ENCODE measurements at places on chromosomes 13 and 19. TPM values are rescaled to one million over a fixed set of nuclear protein-coding genes. Genes with fewer than 3 reads are reported as not detected.

MBD3L2 gene
- total RNA-seq: not detected

SLC8A2 gene
- total RNA-seq: 0.05 TPM

COL4A1 gene
- 0.54 TPM for total RNA-seq

MEDAG gene
- total RNA-seq: not detected

GRCh38 chr13:30898678-30899241 lies 7.3 kb upstream of the MEDAG start:
- DNase-seq: no peak

DNA sequence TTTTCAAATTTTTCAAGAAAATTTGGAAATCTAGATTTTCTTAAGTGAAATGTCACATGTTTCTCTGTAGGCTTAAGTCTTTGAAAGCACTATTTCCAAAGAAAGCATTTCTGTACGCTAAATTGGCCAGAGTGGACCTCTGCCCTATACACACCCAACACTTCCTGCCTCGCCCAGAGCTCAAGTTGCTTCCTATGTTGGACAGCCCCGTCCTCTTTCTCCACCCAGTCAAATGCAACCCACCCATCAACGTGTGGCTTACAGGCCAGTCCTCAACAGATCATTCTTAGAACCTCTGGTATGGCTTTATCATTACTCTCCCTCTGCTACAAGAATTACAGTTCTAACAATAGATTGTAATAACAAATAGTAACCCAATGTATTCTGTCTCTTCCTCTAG lies 24.2 kb downstream of the KLF12 start:
- DNase-seq: no peak

GRCh38 chr13:112245989-112246388 lies 130.2 kb upstream of the SPACA7 start:
- DNase-seq: no peak

DNA sequence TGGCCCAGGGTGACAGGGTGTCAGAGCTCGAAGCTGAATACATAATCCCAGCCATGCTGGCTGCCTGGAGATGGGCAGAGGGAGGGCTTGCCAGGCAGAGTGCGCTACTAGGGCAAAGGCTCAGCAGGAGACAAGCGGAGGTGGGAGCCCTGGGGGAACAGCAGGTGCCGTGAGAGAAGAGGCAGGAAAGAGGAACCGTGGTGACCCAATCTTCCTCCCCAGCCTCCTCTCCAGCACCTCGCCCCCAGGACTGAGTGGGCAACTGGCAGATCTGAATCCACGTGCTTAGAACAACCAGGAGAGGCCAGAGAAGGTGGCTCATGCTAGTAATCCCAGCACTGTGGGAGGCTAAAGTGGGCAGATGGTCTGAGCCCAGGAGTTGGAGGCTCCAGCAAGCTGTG lies 11.0 kb upstream of the CCL25 start:
- DNase-seq: no peak

ZNF682 gene
- total RNA-seq: 6.2 TPM

DNA sequence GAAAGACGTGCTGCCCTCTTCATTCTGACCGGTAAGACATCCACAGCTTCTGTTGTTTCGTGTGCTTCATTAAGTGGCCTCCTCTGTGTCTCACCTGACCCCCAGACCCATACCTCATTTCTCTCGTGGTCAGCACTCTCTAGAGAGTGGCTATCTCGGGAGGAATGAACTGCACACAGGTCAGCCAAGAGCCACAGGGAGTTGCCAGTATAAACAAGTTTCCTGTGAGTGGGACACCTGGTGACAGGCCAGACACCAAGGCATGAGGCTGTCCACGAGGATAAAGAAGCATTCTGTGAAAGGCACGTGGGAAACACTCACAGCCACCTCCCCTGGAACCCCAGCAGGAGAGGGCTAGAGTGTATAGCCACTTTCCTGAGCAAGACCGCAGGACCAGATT lies 115.8 kb downstream of the NUFIP1 start:
- no peak for DNase-seq

GRCh38 chr19:49161987-49162386 lies 4.4 kb downstream of the TRPM4 start:
- no peak for DNase-seq

GRCh38 chr13:95137096-95137495 lies 164.2 kb downstream of the ABCC4 start:
- DNase-seq: no peak

ZNF578 gene
- total RNA-seq: 0.08 TPM

DNA sequence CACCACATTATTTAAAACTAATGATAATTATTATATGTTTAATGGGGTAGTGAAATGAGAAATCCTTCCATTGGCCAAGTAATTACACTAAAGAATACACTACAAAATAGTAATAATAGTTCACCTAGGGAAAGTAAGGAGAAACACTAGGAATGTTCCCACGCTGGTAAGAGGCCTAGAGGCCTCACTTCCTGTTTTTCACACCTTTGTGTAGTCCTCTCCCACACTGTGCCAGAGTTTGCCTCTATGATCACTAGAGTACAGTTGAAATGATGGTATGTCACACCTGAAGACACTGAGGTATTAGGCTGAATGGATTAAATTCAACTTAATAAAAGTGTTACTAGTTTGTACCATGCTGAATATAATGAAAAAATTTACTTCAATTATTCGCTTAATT lies 1348.0 kb upstream of the ATXN8OS start:
- no peak for DNase-seq
